ENCODE measurements at places on chromosomes 16 and 17.

- peak; percentile 40 for DNase-seq
These were observed 11.6 kb downstream of the GLIS2 start for GRCh38 chr16:4327386-4328045.

DNA sequence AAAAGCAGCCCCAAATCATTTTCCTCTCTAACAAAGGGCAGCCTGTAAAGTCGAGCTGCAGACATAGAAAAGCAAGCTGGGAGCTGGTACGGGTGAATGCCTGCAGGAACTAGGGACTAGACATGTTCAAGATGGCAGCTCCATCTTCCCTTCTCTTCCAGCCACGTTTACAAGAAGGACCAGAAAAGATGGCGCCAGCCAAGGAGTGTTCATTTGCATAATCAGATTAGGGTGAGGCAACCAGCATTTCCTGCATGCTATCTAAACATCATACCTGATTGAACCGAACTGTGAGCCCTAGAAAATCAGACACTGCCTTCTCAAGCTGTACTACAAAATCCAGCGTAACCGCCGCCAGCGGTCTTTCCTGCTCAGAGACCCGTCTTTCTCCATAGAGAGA is 896.8 kb downstream of the CDH11 start:
- no peak for DNase-seq

GRCh38 chr17:78986649-78987328 is 7.1 kb upstream of the LGALS3BP start:
- DNase-seq, result peak; percentile 87

GRCh38 chr17:72613396-72613795 is 479.1 kb downstream of the SLC39A11 start:
- DNase-seq, result no peak

GRCh38 chr17:59558953-59559352 is 6.5 kb upstream of the DHX40 start:
- DNase-seq, result peak; percentile 24

DNA sequence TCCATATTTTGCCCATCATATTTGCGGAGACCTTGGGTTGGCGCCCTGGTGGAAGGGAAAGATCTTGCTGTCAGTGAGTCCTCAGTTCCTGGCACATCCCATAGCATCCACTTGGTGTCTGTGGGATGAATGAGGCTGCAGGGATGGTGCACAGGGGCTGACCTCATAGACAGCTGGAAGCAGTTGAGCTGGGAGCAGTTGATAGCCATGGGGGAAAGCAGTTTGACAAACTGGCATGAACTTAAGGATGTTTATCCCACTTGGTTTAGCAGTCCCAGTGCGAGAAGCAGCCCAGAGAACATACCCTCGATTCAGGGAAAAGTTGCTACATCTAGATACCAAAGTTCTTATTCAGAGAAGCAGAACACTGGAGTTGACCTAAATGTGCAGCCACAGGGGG is 80.7 kb downstream of the SNX29 start:
- no peak for DNase-seq

- no peak for DNase-seq
These were observed 17.8 kb downstream of the PLLP start for GRCh38 chr16:57266531-57267260.

DNA sequence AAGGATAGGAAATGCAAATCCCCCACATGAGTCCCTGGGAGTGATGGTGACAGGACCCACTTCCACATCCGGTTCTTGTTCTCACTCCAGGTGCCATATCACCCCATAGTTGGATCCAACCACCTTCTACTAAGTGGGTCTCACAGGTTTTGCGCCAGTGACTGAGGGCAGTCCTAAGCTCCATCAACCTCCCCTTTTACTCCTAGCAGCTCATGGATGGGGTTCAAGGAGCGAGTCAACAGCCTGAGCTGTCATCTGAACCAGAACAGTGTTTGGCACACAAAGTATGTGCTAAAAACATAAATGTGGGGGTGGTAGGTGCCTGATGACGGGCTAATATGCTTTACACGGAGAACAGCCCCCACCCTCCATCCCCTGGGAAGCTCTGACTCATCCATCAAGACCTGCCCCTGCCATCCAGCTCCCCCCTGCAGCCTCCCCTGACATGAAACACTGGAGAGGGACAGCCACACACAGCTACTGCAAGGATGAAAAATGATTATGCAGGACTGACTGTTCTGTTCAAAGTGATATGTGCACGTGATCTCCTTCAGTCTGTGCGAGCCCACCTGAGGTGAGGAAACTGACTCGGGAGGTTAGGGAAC is 143.2 kb upstream of the CDH5 start:
- DNase-seq, result no peak

GRCh38 chr17:67573987-67574657 is 143.6 kb upstream of the NOL11 start:
- DNase-seq, result peak; percentile 41

DNA sequence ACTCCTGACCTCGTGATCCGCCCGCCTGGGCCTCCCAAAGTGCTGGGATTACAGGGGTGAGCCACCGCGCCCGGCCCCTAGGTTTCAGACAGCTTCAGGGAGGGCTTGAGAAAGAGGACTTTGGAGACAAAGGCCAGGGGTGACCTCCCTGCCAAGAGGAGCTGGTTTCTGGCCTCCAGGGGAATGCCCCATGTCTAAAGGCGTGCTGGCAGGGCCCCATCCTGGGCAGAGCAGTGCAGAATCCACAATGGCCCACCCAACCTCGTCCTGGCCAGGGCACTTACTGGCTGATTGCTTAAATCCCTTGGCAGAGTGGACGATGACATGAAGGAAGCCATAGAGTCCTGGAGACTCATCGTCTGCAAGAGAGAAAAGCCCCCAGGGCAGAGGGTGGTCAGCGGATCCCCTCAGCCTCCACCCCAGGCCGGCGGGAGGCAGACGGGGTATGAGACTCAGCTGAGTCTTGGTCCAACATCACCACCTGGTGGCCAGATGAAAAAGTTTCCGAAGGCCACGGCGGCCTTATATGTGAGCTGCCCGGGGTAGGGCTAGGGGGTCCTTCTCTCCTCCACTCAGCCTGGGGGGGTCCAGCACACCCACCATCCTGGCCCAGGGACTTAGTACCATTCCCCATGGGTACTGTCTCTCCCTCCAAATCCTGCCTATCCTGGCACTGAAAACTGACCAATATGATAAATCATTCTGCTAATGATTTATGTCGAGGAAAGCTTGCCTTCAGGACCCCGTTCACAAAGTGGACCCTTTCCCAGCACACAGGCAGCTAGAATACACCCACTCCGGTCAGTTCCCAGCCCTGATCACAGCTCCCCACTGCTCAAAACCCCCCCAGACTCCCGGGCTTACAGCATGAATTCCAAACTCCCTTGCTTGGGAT is 59.1 kb downstream of the TIMM22 start:
- peak; percentile 41 for DNase-seq

GRCh38 chr17:4948166-4948930 is at the start of gene PFN1:
Gene PFN1, minus strand, starts transcription at chr17:4948530. Its CDS starts 136 bp downstream, at chr17:4948394.
- peak; percentile 86 for DNase-seq

DNA sequence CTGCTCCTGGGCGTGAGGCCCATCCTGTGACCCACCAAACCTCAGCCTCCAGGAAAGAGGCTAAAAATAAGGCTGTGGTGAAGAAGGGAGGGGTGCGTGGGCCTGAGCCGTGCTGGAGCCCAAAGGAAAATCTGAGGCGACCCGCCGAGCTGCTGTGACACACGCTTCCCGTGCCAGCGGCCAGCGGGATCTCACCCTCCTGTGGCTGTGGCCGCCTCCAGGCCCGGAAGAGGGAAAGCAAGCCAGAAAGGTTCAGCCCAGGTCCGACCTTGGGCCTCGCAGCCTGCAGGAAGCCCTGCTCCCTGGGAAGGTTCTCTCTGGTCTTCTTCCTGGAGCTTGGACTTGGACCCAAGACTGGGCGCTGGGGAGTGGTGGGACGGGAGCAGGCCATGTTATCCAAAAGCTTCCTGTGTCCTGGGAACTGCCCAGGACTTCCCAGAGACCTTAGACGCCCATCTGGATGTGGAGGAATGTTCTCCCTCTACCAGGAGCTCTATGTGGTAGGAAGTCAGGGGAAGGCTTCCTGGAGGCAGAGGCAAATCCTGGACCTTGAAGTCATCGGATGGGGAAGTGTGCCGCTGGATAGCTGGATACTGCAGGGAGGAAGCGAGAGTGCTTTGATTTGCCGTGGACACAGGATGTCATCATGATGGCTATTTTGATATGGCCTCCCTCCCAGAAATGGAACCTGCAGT is 11.4 kb downstream of the SPNS2 start:
- no peak for DNase-seq

- DNase-seq, result peak; percentile 94
These were observed 12.7 kb upstream of the STAC2 start for GRCh38 chr17:39238311-39238972.

DNA sequence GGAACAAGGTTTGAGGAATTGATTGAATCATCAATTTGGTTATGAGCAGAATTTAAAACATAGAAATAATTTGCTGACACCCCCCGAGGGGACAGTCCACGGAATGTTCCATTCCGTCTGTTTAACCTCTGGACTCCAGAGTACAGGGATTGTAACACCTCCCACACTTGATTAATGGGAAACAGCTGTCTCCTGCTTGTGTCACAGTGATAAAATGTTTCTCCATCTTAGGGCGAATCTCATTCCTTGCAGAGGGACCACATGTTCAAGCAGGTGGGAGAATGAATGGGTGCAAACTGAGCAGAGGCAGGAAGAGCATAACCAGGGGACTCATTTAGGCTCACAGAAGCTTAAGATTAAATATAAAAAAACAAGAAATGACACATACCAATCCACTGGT is 249.5 kb upstream of the RBFOX1 start:
- no peak for DNase-seq

DNA sequence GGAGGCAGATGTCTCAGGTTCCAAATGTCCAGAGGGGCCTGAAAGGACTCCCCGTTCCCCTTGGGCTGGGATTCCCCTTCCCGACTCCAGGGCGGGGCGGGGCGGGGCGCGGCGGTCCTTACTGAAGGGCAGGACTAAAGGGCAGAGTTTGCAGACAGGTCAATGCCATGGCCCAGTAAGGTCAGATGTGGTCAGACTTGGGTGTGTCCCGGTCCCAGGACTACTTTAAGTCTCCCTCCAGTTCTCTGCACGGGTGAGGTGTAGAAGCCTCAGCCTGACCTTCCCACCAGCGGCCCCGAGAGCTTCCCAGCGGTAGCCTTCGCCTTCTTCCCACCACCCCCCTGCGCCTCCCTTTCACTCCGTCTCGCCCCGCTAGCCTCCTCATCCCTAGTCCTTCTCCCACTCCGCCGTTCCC is 532 bp downstream of the KDM6B start:
- peak; percentile 48 for DNase-seq

GRCh38 chr17:65855245-65855644 is 293.8 kb upstream of the AXIN2 start:
- DNase-seq, result no peak

DNA sequence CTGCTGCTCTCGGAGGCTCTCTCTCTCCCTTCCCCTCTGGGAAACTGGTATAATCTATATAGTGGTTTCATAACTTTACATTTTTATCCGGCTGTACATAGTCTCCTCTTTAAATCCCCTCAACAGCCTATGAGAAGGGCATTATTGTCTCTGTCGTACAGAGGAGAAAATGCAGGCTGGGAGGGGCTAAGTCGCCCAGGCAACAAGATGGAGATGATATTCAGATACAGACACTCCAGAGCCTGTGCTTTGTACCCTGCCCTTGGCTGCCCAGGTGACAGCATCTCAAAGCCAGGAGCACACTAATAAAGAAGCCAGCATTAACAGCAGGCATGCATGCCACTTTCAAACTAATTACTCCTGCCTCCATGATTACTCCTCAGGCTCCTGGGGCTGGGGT is 4.7 kb upstream of the EIF1 start:
- DNase-seq, result no peak

DNA sequence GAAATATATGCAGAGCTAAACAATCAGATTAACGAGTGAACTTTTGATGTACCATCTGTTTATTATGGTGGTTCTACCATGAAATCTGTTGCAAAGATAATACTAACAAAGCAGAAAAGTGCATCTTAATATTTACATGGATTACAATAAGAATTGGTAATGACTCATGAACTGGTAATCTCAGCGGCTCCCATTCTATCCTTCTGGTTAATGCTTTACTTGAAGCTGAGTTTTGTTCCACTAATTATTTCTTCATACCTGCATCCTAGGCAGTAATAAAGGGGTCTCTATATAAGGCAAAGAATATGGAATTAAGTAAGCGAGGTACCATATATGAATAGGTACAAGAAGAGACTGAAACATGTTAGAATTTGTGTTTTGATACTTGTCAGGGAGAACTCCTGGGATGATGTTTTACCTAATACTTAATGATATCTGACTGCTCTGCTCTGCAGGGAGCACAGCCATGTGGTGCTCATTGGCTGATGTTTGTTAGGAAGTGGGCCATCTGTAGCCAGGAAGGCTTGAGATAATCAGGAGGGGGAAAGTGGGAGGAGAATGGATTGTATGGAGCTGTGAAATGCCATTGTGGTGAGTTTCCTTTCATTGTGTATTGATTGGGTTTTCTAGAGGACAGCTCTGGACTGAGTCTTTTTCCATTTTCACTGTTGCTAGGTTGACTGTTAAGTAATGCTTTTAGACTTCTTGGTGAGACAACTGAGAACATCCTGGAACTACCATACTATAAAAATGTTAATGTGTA is 52.6 kb downstream of the MAP2K6 start:
- no peak for DNase-seq

GRCh38 chr17:50538549-50539410 is 6.2 kb downstream of the EPN3 start:
- no peak for DNase-seq

- no peak for DNase-seq
These were observed 4.7 kb upstream of the MPO start for GRCh38 chr17:58285422-58285810.

DNA sequence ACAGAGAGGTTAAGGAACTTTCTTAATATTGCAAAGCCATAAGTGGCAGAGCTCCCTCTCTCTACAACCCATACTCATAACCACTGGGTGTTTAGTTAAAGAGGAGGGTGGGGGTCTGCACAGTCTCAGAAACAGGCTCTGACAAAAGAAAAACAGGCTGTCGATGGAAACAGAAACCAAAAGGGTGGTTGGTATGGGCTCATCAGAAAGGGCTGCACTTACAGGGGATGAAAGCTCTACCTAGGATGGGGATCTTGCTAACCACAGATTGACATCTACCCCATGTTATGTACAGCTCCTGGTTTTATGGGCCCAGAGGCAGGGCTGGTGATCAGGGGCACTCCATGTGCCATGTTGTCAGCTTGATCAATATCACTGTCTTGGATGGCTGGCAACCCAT is 111.4 kb downstream of the CYLD start:
- no peak for DNase-seq

GRCh38 chr17:65370669-65371131 is 190.7 kb downstream of the AXIN2 start:
- DNase-seq, result no peak

DNA sequence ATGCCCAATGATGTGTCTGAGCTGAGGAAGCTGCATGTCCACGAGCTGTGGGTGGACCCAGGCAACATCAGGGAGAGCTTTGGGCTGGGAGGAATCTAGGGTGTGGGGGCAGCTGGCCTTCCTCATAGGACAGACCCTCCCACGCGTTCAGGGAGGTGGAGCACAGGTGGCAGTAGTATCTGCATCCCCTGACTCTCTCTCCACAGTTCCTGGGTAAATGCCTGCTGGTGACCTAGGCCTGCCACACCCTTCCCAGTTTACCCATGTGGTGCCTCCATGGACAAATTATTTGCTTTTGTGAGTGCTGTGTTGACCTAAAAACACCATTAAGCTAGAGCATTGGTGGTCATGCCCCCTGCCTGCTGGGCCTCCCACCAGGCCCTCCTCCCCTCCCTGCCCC is 3.2 kb downstream of the HBM start:
- DNase-seq, result peak; percentile 84

Data from NCI-H69 (cell line).